ENCODE measurements at places on chromosomes 4 and X.

DNA sequence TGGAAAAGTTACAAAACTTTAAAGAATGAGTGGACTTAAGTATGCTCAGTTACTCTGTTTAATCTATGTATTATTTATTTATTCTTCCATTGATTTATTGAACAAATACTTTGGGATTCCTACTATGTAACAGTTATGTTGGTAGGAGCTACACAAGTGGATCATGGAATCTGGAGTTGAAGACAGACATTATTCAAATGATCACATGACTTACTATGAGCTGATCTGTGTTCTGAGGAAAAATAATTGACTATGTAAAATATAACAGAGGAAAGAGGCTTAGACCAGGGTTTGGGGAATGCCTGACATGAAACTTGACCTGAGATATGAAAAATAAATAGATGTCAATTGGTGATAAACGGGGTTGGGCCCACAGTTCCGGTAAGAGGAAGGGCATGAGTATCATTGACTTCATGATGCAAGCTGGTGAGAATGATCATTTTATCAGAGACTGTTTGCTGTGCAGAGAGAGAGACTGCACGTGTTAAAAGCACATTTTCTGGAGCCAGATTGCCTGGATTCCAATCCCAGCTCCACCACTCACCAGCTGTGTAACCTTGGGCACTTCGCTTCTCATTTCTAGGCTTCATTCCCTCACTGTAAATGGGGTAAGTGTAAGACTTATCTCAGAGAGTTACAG, 179.0 kb downstream of the SPCS3 start:
- DNase-seq: peak; percentile 36

DNA sequence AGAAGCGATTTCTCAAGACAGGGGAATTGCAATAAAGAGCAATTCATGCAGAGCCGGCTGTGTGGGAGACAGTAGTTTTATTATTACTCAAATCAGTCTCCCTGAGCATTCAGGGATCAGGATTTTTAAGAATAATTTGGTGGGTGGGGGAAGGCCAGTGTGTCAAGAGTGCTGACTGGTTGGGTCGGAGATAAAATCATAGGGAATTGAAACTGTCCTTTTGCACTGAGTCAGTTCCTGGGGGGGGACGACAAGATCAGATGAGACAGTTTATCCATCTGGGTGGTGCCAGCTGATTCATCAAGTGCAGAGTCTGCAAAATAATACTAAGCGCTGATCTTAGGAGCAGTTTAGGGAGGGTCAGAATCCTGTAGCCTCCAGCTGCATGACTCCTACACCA, 502.4 kb downstream of the NLGN4X start:
- DNase-seq: no peak

DNA sequence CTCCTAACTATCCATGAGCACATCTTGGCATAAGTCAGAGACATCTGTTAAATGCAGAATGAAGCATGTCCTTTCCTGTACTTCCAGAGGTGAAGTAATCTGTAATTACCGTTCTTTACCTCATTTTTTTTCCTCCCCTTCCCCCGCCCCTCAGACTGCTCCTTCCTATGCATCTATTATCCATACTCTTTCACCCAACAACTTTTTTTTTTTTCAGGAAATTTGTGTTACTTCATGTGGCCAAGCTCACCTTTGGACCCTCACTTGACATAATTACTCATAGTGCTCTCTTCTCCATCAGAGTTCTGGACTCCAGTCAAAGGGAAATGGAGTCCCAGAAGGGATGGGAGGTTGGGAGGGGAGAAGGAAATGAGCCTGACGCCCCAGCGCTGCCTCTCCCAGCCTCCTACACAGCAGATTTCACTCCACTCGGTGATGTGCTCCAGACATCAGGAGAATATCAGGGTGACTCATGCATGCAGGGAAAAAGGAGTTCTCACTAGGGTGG, 568.8 kb downstream of the STIM2 start:
- peak; percentile 2 for DNase-seq

DNA sequence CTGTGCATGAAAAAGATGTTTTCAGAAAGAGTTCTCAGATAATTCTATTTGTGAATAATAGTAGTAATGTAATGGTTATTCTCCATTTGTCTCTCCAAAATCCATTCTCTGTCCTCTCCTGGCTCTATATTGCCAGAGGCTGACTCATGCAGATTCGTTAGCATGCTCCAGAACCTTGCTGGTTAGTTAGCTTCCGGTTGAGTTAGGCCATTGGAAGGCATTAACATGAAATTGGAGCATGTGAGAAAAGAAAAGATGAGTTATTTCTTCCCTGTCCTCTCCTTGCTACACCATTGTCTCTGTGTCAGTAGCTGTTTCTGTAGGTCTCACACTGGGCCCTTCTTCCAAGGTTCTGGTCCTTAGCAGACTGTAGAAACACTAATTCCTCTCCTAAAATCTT, 23.5 kb upstream of the PRDM8 start:
- no peak for DNase-seq

DNA sequence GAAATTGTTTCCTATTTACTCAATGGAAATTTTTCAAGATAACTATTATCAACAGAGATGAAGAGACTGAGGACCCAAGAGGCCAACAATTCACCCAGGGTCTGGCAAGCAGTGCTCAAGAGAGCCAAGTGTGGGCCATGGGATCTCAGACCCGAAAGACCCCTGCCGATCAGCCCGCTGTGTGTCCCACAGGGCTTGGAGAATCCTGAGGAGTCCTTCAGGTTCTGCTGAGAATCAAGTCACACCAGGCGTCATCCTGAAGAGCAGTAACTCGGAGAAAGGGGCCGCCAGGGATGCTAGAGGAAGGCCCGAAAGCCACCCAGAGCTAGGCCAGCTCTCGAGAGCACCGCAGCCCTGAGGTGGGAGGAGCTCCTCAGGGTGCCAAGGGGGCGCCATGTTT, 48.7 kb downstream of the FGFRL1 start:
- no peak for DNase-seq

- DNase-seq: peak; percentile 67
Measured at GRCh38 chr4:26860922-26861433, 337 bp downstream of the STIM2 start.

DNA sequence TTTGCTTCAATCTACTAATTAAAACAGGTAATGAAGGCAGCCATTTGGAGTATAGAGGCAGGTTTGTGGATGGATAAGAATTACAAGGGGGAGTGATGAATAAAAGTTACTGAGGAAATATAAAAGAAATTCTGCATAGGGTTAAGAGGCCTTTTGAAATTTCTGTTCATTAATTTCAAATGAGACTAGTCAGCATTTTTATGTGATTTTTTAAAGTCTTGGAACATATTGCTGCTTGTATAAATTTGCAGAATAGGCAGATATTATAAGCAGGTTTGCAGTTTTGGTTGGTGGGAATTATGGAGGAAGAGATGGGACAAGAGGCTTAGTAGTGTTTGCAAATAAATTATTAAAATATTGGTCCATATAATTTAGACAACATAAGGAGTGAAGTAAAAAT, 750.4 kb upstream of the AGA start:
- no peak for DNase-seq

- DNase-seq: no peak
Measured at GRCh38 chrX:2474280-2474962, 26.4 kb downstream of the DHRSX start.

- peak; percentile 42 for DNase-seq
Measured at GRCh38 chrX:19678941-19679340, 163.6 kb upstream of the MAP3K15 start.

DNA sequence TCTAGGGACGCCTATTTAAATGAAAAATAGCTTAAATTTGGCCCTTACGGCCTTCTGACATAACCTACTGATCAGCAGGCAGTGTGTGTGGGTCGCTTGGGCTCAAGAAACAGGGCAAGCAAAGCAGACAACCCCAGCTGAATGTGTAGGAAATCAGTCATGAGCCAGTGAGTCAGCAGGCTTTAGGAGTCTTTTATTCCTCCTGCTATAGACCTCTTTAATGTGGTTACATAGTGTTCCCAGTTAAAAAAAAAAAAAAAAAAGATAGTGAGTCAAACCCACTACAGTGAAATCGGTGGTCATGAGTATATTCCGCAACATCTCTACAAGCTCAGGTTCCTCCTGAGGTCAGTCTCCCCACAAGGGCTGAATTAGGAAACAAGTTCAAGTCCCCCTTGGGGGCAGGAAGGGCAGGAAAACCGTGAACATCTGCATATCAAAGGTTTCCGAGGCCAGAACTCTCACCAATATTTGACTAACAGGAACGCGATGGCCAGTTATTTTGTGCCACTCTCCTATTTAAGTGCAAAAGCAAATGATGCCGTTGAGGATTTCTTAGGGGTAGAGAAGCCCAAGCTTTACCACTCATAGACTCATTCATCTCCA, 32.7 kb downstream of the ACSL1 start:
- peak; percentile 91 for DNase-seq

DNA sequence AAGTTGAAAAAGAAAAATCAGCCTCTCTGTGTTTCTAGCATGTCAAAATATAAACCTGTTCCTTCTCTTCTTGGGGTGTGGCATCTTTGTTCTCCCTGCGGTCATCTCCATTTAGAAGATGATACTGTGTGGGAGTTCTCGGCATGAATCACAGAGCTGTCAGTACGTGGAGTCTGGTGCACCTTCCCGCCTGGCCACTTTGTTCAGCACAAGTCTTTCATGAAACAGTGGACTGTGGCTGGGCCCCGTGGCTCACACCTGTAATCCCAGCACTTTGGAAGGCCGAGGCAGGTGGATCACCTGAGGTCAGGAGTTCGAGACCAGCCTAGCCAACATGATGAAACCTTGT, 166.5 kb downstream of the MAML3 start:
- DNase-seq: no peak

GRCh38 chr4:85725721-85726170, 250.8 kb downstream of the ARHGAP24 start:
- no peak for DNase-seq

GRCh38 chr4:157271166-157271869, 50.8 kb downstream of the GRIA2 start:
- DNase-seq: no peak

- peak; percentile 67 for DNase-seq
Measured at GRCh38 chrX:28586286-28586685, 960 bp upstream of the IL1RAPL1 start.

DNA sequence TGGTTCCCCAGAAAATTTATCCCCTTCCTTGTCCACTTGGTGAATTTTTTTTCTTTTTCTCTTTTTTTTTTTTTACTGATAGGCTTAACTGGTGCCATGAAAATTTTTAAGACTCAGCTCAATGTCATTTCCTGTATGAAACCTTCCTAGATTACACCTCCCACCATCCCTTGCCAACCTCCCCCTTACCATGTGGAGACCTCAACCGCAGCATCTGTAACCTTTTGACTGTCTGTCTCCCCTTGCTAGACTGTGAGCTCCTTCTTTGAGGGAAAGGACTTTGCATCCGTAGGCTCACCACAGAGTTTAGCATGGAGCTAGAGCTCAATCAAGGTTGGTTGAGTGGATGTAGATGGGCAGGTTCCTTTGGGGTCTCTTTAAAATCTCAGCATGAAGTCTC, 5.2 kb upstream of the PGRMC1 start:
- DNase-seq: no peak

DNA sequence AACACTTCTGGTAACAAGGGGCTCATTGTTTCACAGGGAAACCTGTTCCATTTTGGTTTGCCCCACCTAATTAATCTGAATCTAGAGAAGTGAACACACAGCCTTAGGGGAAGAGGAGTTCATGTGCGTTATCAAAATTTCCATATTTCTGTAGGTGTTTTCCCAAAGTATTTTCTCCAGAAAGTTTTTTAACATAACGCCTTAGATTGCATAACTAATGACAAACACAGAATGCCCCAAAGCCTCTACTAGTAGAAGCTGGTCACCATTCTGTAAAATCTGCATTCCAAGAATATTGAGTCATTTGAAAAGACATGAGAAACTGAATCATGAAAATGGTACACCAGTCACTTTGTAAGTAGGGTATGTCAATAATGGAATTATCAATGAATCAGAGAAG, 41.1 kb downstream of the IL13RA2 start:
- DNase-seq: peak; percentile 75

GRCh38 chr4:62161446-62161845, 961.3 kb downstream of the ADGRL3 start:
- no peak for DNase-seq

- DNase-seq: peak; percentile 62
Measured at GRCh38 chr4:106258145-106259045, 57.6 kb downstream of the TBCK start.

GRCh38 chr4:53361451-53361850, 4.4 kb downstream of the SCFD2 start:
- DNase-seq: peak; percentile 47

GRCh38 chr4:854356-854755, 28.4 kb upstream of the CPLX1 start:
- DNase-seq: no peak

GRCh38 chr4:148980782-148981480, 538.7 kb upstream of the NR3C2 start:
- no peak for DNase-seq

DNA sequence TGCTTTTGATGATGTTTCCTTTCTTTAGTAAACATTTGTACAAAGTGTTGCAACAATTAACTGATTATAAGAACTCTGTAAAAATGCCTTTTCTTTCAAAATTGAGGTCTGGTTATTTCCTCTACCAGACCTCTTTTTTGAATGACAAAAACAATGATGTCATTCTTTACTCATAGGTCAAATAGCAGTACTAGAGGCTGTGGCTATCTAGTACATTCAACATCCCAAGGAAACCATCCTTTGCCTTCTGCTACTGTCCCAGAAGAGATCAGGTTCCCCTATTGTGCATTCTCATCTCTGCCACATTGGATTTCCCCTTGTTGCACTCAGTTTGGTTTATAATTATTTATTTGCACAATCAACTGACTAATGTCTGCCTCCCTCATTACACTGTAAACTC, 19.1 kb upstream of the MAD2L1 start:
- DNase-seq: no peak

GRCh38 chr4:1866189-1866661, 5.0 kb upstream of the NSD2 start:
- no peak for DNase-seq

- DNase-seq: no peak
Measured at GRCh38 chr4:147749811-147750321, 18.0 kb downstream of the ARHGAP10 start.

DNA sequence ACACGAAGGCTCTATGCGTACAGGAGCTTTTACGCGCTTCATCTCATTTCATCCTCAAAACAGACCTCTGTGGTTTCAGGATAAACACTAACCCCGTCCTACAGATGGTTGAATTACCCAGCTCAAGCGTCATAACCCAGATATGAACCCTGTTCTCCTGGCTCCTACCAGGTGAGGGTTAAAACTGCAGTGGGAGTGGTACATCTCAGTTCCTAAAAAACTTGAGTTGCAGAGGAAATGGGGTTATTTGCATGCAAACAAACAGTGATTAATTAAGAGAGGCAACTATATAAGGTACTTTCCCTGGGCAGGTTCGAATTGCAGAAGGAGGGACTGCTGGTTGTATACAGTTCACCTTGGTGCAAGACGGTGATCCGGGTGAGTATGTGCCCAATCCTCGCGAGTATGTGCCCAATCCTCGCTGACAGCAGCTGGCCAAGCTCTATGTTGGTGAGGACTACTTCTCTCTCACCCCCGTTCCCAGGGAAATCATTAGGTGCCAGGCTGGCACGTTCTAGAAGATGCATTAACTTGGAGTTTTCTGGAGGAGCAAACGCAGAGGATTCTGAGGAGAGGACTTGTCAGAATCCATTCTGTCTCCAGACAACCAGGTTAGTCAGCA, 72.6 kb downstream of the FHDC1 start:
- no peak for DNase-seq

Data from cardiac fibroblast (primary cell).